Retinal pigment epithelial cell (primary cell): ENCODE measurements at places on chromosomes 1 and 21.

GRCh38 chr1:201850053-201850397, 21.1 kb downstream of the IPO9 start:
- DNase-seq: peak; percentile 20

- no peak for DNase-seq
These were observed 17.3 kb downstream of the CA6 start for GRCh38 chr1:8962812-8963530.

GRCh38 chr1:38528623-38529022, 330.9 kb downstream of the RRAGC start:
- no peak for DNase-seq

DNA sequence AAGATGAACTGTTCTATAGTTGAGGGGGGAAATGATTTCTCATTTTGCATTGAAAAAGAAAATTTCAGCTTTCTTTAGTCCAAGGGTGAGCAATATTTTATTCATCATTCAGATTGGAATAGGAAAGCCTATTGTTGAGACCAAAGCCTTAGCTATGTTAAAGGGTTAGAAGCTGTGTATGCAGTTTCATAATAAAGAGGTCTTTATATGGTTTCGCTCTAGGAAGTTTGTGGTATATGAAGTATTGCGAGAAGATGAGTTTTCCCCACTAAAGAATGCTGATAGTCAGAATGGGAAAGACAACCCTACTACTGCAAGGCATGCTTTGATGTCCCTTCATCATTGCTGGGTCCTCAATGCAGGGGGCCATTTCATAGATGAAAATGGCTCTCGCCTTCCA, 28.6 kb downstream of the UAP1 start:
- no peak for DNase-seq

DNA sequence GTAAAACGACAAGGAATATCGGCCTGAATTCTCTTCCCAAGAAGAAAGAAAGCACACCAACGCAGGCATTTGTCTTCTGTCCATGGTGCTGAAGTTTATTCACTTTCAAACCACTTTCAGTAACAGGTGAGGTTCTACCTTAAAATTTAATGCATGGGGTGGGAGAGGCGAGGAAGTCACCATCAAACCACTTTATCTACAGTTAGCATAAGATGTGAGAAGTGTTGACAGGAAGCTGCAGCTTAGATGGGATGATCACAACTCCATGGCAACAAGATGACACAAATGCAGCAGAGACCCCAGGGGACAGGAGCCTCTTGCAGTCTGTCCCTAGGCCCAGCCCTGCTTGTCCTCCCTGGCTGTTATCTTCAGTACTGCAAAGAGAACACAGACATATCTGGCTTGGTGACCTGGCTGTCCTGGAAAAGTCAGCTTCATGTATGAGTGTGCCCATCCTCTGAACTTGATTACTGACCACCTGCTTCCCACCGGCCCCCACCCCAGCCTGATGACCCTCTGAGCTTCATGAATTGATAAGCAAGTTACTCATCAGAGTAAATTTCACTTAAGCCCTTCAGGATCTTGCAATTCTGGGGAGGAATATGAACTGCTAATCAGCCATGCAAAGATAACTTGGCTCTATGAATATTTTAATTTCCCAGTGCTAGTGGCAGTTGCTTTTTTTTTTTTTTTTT, 1.8 kb downstream of the NPPA start:
- no peak for DNase-seq

- DNase-seq: no peak
These were observed 176.4 kb downstream of the ZNF281 start for GRCh38 chr1:200233393-200233792.

DNA sequence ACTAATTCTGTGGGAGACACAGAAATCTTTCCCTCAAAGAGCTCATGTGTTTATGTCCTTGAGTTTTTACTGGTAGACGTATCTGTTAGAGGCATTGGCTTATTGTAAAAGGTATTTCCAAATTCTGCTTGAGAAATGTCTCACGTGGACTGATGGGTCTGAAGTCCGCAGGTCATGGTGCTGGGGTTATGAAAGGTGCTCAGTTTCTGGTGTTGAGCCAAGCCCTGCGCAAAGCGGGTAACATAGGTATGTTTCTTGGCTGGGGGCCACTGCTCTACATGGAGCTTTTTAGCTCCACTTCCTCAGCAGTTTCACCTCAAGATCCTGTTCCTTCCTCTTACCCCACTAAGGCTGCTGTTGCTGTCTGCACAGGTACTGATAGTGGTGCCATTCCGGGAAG, 10.8 kb downstream of the UTP25 start:
- no peak for DNase-seq

DNA sequence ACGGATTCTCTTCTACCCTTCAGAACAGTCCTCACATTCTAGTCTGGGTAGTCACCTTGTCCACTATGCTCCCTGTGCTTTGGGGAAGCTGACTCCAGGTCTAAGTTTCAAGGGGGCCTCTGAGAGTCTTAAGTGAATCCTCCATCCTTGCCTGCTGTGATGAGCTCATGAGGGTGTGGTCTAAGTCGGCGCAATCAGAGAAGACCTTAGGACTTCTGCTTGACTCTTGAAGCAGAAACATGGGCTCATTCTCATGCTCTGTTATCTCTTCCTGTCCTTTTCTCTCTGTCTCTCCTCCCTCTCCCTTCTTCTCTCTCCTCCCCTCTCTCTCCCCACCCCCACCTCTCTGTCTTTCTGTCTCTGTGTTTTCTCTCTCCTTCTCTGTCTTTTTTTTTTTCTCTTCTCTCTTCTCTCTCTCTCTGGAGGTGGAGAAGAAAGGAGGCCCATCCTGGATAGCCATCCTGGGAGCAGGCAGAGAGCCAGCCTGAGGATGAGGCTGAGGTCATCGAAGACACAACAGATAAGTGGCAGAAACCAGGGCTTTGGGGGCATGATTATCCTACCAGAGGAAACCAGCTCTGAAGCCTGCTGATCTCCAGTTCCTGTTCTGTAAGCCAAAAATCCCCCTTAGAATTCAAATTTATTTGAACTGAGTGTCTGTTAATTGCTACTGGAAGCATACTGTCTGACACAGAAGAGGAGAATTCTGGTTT, 245.6 kb downstream of the SIPA1L2 start:
- no peak for DNase-seq
